ENCODE measurements at places on chromosomes 6 and 20.
A peak's percentile ranks its signal among the peaks of the same experiment; 100 is the strongest.

- no peak for DNase-seq
Observed at GRCh38 chr6:157561929-157562810, 181.2 kb downstream of the ZDHHC14 start.

DNA sequence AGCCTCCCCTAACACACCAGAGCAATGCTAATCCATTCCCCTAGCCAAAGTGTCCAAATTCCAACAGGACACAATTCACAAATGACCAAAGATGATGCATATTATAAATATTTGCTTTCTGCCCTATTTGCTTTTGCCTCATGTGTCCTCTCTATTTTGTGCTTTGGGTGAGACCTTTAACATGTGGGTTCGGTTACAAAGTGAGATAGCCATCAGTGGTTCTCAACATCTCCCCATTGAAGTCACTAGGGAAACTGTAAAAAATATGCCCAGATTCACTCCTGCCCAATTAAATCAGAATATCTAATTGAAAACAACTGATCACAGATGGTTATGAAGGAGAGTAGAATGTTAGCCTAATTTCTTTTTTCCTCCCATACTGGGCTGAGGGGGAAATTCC lies 159.2 kb downstream of the MTFR2 start:
- DNase-seq: no peak

GRCh38 chr6:64230530-64230929 lies 594.9 kb downstream of the PHF3 start:
- DNase-seq: no peak

- no peak for DNase-seq
Observed at GRCh38 chr6:156688620-156688971, 88.6 kb upstream of the ARID1B start.

DNA sequence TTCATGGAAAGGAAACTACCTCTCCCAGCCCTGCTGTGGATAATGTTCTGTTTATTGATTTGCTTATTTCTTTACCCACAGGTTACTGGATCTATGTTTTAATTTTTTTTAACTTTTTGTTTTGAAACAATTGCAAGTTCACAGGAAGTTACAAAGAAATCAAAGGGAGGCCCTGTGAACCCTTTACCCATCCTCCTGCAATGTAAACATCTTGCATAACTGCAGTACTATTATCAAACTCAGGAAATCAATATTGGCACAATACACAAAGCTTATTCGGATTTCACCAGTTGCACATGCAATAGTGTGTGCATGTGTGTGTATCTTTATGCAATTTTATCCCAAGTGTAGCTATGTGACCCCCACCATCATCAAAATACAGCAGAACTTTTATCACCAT lies 398.0 kb downstream of the BTBD3 start:
- no peak for DNase-seq

DNA sequence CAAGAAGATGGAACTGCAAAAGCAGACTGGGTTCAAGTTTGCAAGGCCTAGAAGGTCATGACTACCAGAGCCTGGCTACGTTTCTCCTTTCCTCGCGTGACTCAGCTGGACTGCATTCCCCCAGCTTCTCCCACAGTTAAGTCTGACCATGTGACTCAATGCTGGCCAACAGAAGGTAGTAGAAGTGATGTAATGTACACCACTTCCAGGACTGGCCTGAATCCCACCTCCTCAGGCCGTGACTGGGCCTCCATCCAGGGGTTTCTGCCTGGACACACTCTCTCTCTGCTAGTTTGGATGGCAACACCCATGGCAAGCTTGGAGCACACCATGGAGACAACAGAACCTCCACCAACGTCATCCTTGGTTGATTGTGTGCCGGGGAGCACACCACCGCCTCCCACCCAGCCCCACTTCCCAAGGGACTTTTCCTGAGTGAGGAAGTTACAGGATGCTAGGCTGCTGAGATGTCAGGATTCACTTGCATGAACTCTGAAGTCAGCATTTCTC lies 112.0 kb upstream of the CDYL start:
- peak; percentile 61 for DNase-seq

- DNase-seq: no peak
Observed at GRCh38 chr20:1508574-1508973, 17.4 kb upstream of the SIRPB2 start.

- DNase-seq: no peak
Observed at GRCh38 chr20:43746344-43747137, 19.7 kb upstream of the GTSF1L start.

GRCh38 chr20:45527294-45527693 lies 11.9 kb upstream of the SPINT3 start:
- DNase-seq: no peak

DNA sequence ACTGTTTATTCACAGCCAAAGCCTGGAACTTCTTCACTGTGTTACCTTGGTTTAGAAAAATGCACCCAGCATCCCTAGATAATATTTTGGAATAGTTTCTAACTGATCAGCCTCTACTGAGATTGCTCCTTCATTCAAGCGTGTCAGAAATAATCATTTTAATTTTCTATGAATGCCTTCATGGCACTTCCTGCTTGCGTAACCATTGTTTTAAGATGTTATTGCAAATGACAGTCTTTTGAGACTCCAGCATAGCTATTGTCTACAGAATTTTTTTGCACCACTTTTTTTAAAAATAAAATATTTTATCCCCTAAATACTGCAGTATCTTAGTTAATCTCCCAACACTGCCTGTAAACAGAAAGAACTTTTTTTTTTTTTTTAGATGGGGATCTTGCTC lies 213.1 kb downstream of the PHACTR1 start:
- DNase-seq: no peak

DNA sequence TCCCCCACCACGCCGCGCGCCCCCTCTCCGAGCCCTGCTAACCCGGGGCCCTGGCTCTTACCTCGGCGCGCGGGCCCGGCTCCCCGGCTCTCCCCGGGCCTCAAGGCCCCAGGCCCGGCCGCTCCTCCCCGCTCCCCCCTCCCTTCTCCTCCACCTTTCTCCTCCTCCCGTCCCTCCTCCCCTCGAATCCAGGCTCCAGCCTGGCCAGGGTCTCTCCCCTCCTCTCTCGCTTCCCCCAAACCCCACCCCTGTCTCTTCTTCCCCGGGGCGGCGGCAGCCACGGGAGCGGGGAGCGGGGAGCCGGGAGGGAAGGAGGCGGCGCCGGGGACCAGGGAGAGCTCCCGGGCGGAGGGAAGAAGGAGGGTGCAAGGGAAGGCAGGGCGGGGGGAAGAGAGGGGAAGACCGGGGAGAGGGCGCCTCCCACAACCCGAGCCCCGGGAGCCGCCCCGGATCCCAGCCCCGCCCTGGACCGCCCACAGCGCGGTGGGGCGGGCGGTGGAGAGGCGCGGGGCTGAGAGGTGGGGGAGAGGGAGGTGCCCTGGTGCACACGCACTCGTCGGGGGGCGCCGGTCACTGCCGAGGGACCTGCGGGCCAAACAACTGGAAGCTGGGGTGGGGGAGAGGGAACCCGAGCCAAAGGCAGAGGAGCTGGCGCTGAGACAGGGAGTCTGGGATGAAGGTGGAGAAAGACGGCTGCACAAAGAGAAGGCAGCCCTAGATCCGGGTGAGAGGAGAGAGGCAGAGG lies at the start of gene GABBR1:
Gene GABBR1 (minus strand): TSS at position 395 of the 745 bp plus-strand sequence. CDS start 798 bp downstream, outside the sequence.
- DNase-seq: peak; percentile 92

DNA sequence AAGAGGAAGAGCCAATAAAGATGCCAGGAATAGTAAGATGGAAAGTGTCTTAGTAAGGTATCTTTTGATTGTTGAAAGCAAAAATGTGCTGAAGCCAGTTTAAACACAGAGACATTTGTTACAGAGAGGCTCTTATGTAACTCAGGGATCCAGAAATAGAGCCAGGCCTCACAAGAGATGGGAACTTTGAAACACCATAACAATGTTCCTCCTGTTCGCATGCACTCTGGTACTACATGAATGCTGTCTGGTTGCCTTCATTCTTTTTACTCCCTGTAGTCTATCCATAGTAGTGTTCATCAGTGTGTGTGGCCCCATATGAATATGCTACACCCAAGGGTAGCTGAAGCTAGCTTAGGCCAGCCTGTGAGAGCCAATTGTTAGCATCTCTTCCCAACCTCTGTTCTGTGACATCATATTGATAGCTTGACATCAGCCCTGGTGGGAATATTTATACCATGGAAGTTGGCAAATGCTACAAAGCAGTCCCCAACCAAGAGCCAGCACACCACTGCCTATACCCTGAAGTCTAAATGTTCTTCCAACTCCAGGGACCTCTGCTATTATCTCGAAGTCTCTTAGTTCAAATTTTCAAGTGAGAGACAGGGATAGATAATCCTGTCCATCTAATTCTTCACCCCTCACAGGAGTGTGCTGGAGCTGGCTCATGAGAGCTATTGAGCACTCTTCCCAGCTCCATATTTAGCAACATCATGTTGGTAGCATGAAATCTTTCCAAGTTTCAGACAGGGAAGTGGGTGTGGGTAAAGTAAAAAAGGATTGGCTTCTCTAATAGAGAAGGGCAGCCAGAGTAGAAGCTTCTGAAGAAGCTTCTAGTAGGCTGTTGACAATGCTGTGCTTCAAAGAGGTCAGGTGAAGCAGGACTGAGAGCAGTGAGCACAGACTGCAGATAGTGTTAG lies 7.0 kb downstream of the NDUFAF5 start:
- no peak for DNase-seq

DNA sequence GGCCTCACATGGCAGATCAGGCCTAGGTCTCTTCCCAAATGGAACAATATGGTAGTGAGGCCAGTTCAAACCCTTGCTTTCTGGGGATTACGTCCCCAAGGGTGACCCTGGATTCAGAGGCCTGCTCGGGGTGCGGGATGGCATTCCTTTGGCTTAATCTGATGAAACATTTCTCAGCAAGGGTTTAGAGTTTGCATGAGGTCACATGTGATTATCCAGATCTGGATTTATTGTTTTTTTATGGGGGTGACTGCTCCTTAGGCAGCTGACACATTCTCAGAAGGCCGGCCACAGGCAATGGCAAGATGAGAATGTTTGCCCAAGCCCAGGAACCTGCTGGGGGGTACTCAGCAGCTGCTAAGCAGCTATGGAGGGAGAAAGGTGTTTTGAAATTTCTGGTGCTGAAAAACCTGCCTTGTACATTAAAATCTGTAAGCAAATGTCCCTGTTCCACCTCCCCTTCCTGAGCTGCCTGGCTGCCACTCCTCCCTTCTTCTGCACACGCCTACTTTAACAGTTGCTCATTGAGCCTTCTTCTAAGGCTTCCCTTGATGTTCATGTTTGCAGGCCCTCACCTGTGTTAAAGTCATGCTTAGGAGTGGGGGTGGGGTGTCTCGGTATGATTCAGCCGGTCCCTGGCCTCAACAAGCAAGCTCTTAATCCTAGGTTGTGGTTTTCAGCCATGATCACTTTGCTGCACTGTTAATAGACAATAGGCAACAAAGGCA lies 37.9 kb upstream of the FUCA2 start:
- DNase-seq: no peak

DNA sequence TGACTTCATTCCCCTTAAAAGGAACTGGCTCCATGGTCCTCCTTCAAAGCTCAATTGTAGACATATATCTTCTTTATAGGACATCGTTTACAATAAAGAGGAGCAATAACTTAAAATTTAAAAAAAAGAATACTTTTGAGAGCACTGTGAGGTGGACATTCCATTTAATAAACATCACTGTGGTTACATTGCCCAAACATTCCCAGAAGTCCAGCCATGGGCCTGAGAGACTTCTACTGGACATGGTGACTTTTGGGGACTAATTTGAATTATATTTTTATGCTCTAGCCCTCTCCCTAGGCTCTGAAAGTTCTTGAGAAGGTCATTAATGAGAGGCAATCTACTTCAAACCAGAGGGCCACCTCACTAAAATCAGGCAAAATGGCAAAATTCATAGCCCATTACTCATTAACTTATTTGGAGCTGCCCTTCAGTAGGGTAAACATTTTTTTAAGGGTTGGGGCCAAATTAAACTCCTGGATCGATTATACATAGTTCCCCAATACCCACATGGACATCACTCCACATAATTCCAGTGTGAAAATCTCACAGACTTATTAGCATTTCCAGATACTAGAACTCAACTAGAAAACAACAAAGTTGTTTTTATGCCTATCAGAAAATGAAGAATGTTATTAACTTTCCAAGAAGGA lies 17.1 kb downstream of the ISM1 start:
- DNase-seq: no peak

- DNase-seq: no peak
Observed at GRCh38 chr6:23977706-23978105, 148.3 kb upstream of the NRSN1 start.

- no peak for DNase-seq
Observed at GRCh38 chr6:3801960-3802359, 47.2 kb upstream of the FAM50B start.

GRCh38 chr6:16493802-16494201 lies 255.4 kb downstream of the GMPR start:
- DNase-seq: no peak

DNA sequence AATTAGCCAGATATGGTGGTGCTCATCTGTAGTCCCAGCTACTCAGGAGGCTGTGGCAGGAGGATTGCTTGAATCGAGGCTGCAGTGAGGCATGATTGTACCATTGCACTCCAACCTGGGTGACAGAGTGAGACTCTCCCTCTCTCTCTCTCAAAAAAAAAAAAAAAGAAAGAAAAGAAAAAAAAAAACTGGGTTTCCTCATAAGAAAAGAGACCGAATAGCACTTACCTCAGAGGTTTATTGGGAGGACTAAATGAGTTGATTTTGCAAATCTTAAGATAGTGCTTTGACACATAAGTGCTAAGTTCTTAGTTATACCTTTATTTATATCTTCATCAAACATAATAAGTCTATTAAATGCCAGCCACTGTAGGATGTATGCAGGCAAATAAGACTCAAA lies 6.3 kb downstream of the VWA7 start:
- no peak for DNase-seq

DNA sequence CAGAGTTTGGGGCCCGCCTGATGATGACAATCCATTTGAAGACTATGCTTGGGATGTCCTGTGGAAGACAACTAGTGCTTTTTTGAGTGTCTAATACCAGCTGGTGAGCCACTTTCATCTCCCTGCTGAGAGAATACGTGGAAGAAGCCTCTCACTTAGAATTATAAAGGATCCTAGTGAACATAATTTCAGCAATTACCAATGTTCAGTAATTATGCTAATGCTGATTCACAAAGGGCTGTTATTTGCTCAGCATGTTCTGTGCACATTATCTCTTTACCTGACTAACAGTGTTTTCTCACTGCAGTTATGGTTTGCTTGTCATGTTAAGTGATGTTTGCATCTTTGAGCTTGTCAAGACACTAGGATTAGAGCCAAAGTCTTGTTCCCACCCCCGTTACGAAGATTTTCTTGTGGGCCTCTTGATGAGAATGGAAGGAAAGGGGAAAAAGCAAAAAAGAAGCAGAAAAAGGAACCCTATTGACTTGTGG lies 282.1 kb upstream of the CHD6 start:
- DNase-seq: no peak

DNA sequence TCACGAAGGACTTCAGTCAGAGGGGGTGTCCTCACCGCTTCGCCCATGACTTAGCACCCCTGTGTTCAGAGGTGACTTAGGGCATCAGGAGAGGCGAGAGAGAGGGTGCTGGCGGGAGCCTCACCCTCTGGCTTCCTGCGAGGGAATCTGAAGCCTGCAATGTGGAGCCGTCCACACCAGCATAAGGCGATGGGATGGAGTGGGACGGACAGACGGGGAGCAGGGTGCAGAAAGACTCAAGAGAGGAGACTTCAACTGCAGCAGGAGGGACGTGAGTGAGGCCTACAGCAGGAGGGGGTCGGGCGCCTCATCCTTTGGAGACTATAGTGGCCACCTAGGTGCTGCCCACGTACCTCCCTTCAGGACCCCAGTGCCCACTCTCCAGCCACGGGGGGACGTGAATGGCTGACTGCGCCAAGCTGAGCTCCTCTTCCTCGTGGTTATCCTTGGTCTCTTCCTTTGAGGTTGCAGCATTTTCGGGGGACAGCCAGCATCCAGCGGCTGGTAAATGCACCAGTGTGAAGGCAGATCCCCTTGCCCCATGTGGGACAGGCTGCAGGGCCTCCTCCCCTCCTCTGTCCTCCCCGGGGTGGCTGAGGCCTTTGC lies 26.9 kb upstream of the MLN start:
- no peak for DNase-seq

GRCh38 chr20:63568170-63568981 lies 5.7 kb downstream of the HELZ2 start:
- DNase-seq: no peak

All from fibroblast of skin of scalp (primary cell).